B cell (primary cell): ENCODE measurements at places on chromosomes 4 and X.

DNA sequence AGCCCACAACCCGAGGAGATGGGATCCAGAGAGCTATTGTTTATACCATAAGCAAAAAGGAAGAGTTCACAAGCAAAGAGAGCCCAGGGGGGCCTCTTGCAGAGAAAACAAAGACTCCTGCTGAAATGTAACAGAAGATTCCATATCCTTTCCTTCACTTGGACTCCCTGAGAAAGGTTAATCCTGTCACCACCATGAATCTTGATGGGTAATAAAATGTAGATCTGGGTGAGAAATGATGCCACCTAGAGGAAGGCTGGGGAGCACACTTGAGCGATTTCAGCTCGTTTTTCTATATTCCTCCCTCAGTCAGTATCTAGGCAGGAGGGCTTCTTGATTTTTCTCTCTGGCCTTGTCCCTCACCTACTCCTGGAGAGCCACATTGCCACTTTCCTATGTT, 10.2 kb upstream of the KCNE5 start:
- DNase-seq: peak; percentile 25

DNA sequence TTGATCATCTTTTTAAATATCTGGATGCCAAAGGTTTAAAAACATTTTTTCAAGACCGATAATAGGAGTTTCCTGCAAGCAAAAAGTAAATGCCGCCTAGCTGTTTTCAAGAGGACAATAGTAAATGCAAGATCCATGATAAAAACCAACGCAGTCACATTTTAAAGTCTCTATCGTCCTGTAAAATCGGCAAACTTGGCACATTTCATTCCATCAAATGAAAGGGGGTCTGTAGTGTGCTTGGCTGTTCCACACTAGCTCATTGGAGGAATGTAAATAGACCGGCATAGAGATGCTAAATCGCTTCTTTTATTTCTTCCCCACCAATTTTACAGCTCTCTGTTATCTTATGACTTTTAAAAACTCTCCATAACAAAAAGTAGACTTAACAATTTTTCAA, 202.2 kb downstream of the NLGN4X start:
- DNase-seq: no peak

DNA sequence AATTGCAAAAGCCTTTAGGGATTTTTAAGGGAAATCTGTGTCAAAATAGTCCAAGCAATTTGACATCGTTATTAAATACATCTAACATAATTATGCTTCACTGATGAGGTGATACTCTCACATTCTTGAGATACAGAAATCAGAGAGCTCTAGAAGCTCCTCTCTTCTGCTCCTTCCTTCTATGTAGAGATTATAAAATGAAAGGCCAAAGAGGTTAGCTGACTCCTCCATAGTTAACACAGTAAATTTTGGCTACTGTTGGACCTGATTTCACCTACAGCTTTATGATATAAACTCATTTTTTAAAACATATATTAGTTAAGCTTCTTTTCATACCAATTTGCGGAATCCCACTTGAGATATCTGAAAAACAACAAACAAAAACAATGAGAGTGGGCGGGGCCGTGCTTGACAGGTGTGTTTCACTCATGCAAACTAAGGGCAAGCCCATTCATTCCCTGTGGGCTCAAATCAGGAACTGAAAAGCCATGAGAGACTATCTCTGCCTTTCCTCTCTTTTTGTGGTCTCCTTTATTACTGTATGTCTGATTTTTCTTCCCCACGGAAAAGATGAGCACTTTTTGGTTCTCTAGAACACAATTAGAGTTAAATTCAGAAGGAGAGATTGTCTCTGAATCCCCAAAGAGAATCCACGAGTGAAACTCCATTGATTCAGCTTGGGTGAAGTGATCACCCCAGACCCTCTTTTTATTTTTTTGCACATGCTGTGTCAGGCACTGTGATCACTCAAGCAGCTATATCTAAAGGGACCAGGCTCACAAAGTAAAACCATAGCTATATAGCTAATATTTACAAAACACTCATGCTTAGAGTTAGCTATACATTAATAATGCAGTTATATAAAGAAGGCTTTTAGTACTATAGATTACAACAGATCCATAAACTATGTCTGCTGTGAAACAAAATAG, 566.3 kb downstream of the IL15 start:
- DNase-seq: no peak

- no peak for DNase-seq
Measured at GRCh38 chr4:111636961-111637585, 508.2 kb upstream of the FAM241A start.

GRCh38 chrX:72408885-72409284, 103.2 kb upstream of the CITED1 start:
- DNase-seq: no peak

- no peak for DNase-seq
Measured at GRCh38 chr4:99591757-99592156, 17.1 kb downstream of the MTTP start.

GRCh38 chr4:151652841-151653547, 107.8 kb downstream of the GATB start:
- no peak for DNase-seq

GRCh38 chrX:116111934-116112595, 58.5 kb upstream of the AGTR2 start:
- DNase-seq: no peak

- no peak for DNase-seq
Measured at GRCh38 chr4:108637856-108638255, 12.5 kb upstream of the OSTC start.

- no peak for DNase-seq
Measured at GRCh38 chr4:124414276-124415040, 298.1 kb downstream of the ANKRD50 start.

GRCh38 chr4:72712997-72713396, 144.0 kb upstream of the ADAMTS3 start:
- no peak for DNase-seq

- no peak for DNase-seq
Measured at GRCh38 chr4:8247047-8247930, 22.3 kb upstream of the HTRA3 start.

- DNase-seq: no peak
Measured at GRCh38 chrX:2984342-2984741, 22.0 kb upstream of the ARSH start.

- no peak for DNase-seq
Measured at GRCh38 chr4:101393256-101393655, 45.9 kb upstream of the PPP3CA start.

DNA sequence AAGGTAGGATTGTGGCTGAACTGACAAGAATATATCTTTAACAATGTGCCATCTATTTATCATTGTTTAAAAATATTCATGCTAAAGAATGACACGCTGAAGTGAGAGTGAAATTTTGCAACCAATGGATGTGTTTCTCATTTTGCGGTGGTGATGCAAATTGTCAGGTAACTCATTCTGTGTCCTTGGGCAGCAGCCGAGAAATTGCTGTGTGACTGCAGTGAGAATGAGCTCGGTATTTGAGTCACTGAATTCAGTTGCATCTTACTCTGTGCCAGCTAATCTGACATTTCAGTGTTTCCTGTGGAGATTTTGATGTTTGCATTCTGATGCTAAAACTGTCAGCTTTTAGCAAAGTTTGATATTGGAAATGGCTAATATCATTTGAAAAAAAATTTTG, 28.1 kb downstream of the MCUB start:
- no peak for DNase-seq

- no peak for DNase-seq
Measured at GRCh38 chr4:122710434-122711308, 21.8 kb upstream of the BBS12 start.

DNA sequence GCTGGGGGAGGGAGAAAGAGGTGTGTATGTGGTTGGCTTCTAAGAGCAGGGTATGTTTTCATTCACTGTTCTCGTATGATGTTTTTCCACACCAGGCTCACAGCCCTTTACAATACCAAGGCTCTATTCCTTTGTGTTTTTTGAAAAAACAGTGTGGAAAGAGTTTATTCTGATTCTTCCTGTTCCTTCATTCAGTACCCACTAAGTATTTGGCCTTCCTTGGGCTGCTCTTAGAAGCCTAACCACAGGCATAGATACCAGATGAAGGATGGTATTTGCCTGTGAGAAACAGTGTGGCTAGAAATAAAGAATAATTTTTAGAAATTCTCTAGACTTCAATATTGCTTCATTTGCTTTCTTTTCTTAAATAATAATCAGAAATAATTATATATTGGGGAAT, 518.0 kb upstream of the DIPK2B start:
- DNase-seq: no peak

GRCh38 chr4:186820391-186820891, 96.8 kb upstream of the FAT1 start:
- DNase-seq: no peak

DNA sequence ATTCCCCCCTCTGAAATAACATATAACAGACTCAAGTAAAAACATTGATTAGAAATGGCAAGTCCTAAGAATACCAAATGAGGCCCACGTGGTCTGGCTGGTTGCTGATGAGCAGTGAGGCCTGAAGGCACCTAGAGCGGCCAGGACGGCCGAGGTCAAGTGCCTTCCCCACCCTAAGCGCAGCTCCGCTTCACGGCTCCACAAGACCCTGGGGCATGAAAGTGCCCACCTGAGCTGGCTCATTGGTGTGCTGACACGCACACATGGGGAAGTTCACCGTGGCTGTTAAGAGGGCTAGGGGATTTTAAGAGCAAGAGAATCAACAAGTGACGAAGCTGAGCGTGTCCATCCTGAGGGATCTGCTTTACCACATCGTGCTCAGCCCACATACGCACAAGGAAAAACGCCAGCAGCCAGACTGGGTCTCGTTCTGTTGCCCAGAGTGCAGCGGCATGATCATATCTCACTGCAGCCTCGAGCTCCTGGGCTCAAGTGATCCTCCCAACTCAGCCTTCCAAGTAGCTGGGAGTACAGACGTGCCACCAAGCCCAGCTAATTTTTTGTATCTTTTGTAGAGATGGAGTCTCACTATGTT, 22.4 kb downstream of the DCTD start:
- DNase-seq: no peak

DNA sequence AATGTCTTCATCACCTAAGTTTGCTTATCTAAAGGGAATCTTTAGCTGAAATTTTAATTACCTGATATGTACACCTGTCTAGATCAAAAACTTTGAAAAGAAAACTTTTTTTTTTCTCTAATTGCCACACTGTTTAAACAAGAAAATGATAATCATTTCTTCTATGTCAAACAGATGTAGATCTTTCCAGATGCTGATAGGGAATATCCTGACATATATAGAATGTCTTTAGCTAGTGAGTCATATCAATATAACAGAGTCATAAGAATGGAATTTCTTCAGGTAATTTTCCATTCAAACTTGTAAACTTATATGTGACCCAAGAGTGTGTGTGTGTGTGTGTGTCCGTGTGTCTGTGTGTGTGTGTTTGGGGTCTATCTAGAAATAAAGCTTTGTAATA, 271.9 kb downstream of the GPM6A start:
- DNase-seq: no peak

DNA sequence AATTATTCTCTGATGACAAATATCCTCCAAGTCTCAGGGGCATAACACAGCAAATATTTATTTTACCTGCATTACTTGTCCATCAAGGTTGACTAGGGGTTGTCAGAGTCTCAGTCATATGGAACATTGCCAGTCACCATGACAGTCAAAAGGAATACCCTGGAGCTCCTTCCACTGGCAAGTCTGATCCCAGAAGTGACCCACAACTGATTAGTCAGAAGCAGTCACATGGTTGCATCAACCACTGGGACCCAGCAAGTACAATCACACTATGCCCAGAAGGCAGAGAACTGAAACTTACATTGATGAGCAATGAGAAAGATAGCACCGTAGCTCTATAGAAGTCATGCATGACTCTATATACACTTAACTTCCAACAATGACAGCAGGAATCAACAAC, 41.9 kb upstream of the SOD3 start:
- no peak for DNase-seq

- no peak for DNase-seq
Measured at GRCh38 chr4:152259866-152260265, 276.0 kb downstream of the FBXW7 start.

- DNase-seq: no peak
Measured at GRCh38 chr4:17093481-17093880, 195.0 kb upstream of the LDB2 start.

- peak; percentile 2 for DNase-seq
Measured at GRCh38 chrX:96721354-96721753, 36.7 kb downstream of the DIAPH2 start.

DNA sequence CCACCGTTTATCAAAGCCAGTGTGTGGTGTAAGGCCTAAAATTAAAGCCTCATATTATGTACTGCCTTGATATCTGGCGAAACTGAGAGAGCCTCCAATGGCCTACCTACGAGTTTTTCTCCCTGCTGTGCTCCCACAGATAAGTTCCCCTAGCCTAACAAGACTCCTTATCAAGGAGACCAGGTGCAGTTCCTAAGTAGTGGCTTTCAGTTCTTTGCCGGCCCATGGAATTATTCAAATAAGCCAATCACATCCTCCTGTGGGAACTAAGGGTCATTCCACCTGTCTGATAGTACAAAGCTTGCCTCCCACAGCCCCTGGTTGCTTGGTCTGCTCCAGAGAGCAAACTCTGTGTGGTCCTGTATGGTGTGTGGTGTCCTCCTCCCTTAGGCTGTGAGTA, 99.8 kb upstream of the TEX13C start:
- DNase-seq: no peak

DNA sequence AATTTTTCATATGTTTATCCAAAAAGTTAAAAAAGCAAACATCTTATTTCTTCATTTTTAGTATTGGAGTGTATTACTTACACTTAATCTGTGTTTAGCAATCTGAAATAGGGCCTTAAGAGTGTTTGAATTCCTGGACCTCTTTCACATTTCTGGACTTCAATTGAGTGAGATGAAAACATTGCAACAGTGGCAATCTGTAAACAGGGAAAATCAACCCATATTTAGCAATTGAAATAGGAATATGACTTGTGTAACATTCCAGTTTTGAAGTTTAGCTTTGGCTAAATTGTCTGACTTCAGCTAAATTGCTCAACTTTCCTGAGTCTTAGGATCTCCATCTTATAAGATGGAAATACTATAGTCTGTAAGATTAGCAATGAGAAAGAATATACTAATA, 34.6 kb upstream of the FHL1 start:
- no peak for DNase-seq

GRCh38 chr4:15444276-15444675, 16.4 kb downstream of the C1QTNF7 start:
- DNase-seq: no peak

GRCh38 chrX:42992199-42992943, 214.4 kb upstream of the PPP1R2C start:
- no peak for DNase-seq

- no peak for DNase-seq
Measured at GRCh38 chrX:22095286-22095685, 63.2 kb downstream of the PHEX start.
